Occipital lobe (tissue), 3 donors: ENCODE measurements at places on chromosomes 5 and 9. TPM values are rescaled to one million over a fixed set of nuclear protein-coding genes. Genes with fewer than 3 reads are reported as not detected.

- DNase-seq, result no peak
These were observed 559.5 kb upstream of the WWC1 start for GRCh38 chr5:167731951-167732350.

Gene SLC46A2
- not detected for total RNA-seq

- DNase-seq, result no peak
These were observed 4.3 kb upstream of the IL17B start for GRCh38 chr5:149383399-149383798.

DNA sequence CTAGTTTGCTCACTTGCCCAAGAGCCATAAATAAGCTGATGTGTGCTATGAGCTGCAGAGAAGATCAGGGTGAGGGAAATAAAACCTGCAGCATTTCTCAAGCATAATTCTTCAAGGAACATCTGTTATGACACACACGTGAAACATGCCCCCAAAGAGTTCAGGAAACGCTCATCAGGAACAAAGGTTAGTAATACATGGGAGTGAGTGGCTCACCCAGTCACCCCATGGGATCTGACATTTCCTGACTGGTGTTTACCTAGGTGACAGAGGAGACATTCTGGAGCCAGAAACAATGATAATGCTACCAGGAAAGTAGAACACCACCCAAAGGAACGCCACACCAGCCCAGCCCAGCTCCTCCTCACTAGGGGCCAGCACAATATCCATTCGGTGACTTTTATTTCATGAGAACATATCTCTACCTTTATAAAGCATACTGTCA lies 66.0 kb downstream of the FRMD3 start:
- DNase-seq, result no peak

Gene NME5
- 9.4 TPM for total RNA-seq

Gene SLC28A3
- total RNA-seq, result not detected

GRCh38 chr9:121085661-121086060 lies 10.9 kb downstream of the CNTRL start:
- DNase-seq, result no peak

- DNase-seq, result no peak
These were observed 25.9 kb upstream of the MSANTD3 start for GRCh38 chr9:100401042-100401441.

DNA sequence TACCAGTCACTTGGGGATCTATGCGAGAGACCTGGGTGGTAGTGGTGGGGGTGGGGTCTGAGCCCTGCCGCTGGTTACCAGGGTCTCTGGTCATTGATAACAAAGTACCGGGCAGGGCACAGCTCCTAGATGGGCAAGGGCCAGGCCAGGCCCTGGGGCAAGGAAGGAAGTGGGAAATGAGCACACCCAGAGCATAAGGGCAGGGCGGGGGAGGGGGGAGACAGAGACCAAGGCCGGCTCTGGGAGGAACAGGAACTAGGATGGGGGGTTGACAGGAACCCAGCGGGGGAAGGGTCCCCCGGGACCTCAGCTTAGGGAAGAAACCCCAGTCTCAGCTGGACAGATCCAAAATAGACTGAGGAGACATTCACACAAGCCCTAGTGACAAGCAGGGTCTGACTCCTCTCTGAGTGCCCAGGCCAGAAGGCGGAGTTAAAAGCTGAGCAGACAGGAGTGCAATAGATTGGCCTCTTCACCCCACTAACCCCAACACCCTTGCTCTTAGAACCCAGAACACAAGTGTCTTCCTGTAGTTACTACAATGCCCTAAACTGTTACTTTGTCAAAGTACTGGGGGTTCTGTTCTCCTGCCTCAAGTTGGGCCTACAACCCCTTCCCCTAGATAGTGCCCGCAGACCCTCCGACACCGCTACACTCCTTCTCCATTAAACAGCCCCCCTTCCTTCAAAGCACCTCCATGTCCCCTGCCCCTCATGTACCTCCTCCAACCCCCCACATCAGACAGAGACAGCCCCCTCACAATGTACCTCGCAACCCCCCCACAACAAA lies 628 bp downstream of the ATOSB start:
- peak; percentile 18 for DNase-seq

Gene GBGT1
- 8.1 TPM for total RNA-seq

- DNase-seq, result no peak
These were observed 139.5 kb upstream of the SLC27A6 start for GRCh38 chr5:128825826-128826225.

Gene GPR151
- 0.31 TPM for total RNA-seq

Gene TMEM215
- 1.1 TPM for total RNA-seq

GRCh38 chr5:122478741-122479442 lies 166.9 kb downstream of the SNCAIP start:
- DNase-seq, result no peak

DNA sequence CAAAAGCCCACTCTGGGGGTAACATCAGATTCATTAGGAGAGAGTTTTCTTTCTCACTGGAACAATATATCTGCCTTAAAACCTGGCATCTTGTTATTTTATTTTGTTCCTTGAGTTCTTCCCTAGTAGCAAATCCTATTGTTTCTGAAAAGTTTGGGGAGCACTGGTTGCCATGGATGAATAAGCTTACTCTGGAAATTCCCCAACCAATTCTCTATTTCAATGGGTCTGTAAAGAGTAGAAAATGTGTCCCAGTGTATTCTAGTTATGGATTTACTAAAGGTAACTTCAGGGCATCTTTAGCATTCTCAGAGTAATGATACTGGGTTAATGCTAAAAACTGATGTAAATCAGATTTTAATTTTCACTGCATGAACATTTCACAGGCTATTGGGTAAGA lies 94.2 kb upstream of the S1PR3 start:
- DNase-seq, result no peak

DNA sequence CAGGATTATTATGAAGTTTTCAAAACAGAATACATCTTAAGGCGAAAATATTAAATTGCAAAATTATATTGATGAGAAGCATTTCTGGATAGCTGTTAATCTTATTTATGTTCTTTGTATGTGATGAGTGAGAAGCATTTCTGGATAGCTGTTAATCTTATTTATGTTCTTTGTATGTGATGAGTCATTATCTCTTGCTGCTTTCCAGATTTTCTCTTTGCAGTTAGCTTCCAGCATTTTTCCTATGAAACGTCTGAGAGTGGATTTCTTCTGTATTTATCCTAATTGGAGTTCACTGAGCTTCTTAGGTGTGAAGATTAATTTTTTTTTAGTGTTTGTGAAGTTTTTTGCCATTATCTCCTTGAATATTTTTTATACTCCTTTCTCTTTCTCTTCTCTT lies 8.2 kb downstream of the TMEM232 start:
- no peak for DNase-seq

Gene CSF1R
- 8.3 TPM for total RNA-seq

DNA sequence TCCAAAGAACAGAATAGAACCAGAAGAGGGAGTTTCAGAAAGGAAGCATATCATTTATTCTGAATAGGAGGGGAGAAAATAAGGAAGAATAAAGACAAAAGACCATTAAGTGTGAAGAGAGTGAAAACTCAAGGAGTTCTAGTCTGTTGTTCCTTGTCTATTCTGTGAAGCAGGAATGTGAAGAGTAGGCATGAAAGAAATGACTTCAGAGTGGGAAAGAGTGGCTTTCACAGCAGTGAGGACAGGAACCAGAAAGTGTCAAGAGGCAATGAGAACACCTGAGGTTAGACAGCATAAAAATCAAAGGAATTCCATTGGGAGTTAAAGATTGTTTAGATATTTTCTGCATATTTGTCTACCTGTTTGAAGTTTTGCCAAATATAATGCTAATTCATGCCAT lies 768.8 kb upstream of the GRAMD2B start:
- no peak for DNase-seq

Gene RNF145
- 128 TPM for total RNA-seq

- DNase-seq, result no peak
These were observed 19.9 kb upstream of the ERAP2 start for GRCh38 chr5:96856371-96856770.

- no peak for DNase-seq
These were observed 69.5 kb upstream of the ANXA1 start for GRCh38 chr9:73081979-73082657.

DNA sequence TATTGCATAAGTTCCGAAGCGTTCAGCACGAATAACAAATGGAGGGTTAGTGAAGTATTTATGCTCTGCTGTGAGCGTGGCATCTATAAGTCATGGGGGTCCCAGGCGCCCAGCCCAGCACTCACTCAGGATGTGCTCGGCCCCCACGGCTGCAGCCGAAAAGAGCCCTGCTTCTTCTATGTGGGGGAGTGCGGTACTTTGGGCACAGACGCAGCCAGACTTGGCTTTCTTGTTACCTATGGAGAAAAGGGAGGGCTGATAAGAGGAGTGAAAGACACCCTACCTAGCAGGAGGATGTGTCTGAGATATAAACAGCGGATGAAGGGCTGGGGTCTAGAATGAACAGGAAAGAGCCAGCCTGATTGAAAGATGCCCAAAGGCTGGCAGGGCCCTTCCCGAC lies 51.4 kb downstream of the MRPL36 start:
- no peak for DNase-seq

DNA sequence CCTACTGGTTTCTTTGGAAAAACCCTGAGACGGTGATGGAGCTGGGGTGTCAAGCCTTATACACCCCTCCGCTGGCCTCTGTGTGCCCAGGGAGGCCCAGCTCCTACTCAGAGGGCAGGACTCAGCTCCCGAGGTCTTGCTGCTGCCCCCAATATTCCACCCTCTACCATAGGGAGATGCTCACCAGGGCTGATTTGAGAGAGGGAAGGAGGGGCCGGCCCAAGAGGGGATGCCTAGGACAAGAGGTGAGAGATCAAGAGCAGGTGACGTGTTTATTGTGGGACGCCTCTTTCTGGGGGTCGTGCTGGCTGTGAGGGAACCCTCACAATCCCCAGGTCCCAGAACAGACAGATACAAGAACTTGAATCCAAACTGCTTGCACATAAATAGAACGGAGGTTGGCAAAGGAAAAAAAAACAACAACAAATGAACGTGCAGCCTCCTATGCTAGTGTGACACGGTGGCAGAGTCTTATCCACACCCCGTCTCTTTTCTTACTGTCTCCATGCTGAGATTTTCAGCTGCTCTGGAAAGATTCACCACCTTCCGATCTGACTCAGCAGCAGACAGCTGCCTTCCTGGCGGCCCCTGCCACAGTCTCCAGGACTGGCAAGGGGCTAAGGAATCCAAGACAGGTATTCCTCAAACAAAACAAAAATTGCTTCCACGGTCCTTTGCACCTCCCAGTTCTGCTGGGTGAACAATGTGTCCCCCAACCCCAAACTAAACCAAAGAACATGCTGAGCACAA lies 22.3 kb downstream of the FABP6 start:
- no peak for DNase-seq

DNA sequence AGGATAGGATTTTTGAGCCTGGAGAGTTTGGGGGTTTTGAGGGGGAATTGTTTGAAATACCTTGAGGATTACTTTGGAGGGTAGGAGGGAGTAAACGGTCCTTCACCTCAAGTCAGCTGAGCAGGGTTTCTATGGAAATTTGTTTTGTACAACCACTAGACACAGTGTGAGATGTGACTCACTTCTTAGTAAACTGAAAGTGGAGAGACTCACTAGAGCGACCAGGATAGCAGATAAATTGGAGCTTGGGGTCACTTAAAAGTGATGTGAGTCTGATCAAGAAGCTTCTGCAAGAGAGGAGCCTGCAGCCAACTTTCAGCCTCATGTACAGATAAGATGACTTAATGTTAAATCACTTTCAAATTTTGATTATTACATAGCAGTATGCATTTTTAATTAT lies 1945.9 kb upstream of the NUDT12 start:
- DNase-seq, result no peak

DNA sequence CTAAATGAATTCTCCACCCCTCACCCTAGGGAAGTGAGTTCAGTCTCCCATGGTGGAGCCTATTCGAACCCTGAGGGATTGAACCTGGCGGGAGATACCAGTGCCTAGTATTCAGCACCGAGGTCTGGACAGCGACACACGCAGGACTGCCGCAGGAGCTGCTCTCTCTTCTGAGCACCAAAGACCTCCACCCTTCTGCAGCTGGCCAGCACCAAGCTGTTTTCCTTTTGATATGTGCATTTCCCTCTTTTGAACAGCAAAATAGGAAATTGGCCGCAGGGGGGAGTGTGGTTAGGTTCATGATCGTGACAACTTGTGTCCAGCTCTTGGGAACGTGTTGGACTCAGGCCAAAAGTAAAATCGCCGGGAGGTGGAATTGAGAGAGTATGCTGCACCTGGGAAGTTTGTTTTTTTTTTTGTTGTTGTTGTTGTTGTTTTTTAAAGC lies 1.2 kb upstream of the PCSK1 start:
- no peak for DNase-seq

GRCh38 chr5:90878081-90878480 lies 319.5 kb downstream of the ADGRV1 start:
- DNase-seq, result no peak
